ENCODE measurements at places on chromosomes 7 and 10.

DNA sequence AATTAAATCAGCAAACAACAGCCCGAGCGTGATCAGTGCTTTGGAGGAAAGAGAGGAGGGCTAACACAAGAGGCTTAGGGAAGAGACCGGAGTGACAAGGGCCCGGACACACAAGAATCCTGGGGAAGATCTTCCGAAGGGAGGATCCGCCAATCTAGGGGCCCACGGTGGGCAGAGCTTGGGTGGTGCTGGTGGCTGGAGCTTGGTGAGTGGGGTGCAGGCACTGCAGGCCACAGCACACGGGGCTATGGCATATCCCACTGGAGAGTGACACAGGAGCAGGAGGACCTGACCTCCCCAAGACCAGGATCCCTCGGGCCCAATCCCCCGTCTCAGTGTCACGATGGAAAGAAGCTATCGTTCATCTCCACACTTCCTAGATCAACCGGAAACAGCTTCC lies 471.3 kb upstream of the FOXK1 start:
- DNase-seq: no peak

DNA sequence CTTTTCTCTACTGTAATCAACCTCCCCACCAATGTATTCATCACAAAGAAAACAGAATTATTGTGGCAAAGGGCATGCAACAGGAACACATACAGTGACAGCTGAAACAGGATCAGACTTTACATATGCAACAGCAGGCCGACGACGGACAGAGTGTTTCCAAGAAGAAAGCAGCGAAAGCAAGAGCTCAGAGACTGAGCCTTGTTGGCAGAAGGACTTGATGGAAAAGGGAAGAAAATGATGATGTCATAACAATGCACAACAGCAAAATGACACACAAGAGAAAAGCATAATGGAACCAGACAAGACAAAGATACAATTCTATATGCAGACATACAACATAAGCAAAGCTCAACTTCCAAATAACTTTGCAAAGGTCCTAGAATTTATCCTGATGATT lies 106.5 kb downstream of the ARHGAP12 start:
- DNase-seq: no peak

GRCh38 chr7:33841705-33842129 lies 63.6 kb upstream of the BMPER start:
- DNase-seq: no peak

DNA sequence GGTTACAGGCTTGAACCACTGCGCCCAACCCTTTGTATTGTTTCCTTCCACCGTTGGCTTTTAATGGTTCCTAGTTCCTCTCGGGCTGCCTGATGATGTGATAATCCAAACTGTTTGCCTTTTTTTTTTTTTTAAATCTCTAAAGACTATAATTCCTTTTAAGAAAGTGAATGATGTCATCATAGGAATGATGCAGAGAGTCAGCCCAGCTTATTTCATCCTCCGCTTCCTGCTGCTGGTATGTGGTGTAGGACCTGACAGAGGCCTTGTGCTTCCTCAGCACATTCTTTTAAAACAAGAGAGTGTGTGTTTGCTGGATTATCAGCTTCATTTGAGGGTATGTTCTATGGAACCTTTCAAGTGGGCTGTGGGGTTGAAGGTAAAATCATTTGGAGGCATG lies 241.4 kb downstream of the LRMDA start:
- DNase-seq: no peak

- DNase-seq: no peak
Measured at GRCh38 chr10:118753331-118754228, 1.2 kb downstream of the CACUL1 start.

DNA sequence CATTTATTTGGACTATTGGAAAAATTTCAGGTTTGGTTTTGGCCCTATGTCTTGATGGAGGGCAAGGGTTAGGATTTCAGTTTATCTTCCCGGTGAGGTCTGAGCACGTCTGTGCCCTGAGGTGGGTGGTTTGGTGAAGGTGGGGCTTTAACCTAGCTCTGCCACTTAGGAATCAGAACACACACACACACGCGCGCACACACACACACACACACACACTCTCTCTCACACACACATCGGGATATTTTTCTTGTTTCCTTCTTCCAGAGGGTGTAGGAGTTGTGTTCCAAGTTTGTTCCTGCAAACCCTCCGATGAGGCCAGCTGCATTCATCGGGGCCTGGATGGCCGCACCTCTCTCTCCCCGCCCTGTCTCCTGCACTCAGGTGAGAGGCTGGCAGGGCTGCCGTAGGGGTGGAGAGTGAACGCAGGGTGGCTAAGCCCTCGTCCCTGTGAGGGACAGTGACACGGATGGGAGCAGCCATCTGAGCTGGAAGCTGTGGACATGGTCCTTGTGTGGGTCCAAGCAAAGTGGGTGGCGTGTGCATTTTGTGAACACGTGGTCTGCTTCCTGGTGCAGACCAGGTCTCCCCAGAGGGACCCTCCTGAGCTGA lies 34.2 kb downstream of the CHST12 start:
- DNase-seq: no peak

DNA sequence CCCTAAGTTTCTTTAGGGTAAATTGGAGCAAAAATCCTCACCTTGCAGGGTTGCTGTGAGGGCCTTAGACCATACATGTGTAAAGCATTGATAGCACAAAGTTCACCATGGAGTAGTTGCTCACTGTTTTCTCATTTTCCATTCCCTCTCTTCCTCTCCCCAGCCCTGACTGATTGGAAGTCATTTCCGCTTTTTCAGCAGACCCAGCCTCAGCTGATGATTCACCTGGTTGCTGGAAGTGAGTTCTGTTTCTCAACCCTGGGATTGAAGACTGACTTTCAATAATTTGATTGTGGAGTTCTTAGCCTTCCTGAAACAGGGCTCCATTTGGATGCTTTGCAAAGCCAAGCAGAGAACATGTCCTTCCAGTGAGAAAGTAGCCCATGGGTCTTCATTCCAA lies 107.0 kb downstream of the PLXNA4 start:
- no peak for DNase-seq

DNA sequence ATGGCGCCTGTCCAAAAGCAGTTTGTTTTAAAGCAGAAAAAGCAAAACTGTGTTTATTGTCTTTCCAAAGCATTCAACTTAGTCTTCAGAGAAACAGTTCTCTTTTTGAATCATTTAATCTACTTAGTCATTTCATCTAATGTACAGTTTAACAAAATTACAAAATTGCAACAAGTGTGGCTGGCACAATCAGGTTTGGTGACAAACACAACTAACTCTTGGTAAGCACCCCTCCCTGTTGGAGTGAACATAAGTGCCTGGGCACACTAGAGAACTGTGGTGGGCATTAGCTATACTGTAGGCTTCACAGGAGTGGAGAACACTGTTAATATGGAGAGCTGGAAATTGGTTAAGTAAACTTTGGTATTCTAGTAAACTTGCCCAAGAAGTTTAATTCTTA lies 6.9 kb downstream of the CREM start:
- no peak for DNase-seq

GRCh38 chr10:84523526-84523925 lies 195.1 kb downstream of the CCSER2 start:
- peak; percentile 25 for DNase-seq

DNA sequence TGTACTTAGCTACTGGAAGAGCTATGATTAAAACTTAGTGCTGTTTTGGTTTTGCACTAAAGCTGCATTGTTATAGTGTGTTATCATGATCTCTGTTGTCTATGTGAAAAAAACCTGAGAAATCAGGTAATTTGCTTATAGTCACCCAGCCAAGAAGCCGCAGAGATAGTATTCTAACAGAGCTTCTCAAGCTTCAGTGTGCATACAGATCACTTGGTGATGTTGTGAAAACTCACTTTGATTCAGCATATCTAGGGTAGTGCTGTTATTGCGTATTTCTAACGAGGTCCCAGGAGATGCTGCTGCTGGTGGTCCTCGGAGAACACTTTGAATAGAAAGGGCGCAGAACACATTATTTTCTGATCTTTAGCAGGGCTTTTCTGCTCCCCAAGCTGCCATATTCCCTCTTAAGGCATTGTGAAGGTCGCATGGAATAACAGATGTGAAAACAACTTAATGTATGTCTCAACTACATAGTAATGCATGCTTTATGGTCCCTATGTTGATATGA lies 68.4 kb upstream of the PDCD4 start:
- no peak for DNase-seq

All from nephron progenitor cell (in vitro differentiated cells).